CD4-positive, alpha-beta T cell treated with Interleukin-4 for 4 hours (primary cell): ENCODE measurements at places on chromosomes 4 and X.

- DNase-seq, result no peak
Measured at GRCh38 chr4:52959541-52959940, 97.4 kb downstream of the RASL11B start.

GRCh38 chr4:168360271-168360670, 41.7 kb upstream of the DDX60 start:
- DNase-seq, result no peak

- peak; percentile 19 for DNase-seq
Measured at GRCh38 chr4:4386736-4387392, at the start of gene NSG1. Gene NSG1, plus strand, starts transcription at chr4:4387102. Its CDS starts 528 bp downstream, at chr4:4387630.

- no peak for DNase-seq
Measured at GRCh38 chr4:85166318-85166717, 199.8 kb upstream of the WDFY3 start.

DNA sequence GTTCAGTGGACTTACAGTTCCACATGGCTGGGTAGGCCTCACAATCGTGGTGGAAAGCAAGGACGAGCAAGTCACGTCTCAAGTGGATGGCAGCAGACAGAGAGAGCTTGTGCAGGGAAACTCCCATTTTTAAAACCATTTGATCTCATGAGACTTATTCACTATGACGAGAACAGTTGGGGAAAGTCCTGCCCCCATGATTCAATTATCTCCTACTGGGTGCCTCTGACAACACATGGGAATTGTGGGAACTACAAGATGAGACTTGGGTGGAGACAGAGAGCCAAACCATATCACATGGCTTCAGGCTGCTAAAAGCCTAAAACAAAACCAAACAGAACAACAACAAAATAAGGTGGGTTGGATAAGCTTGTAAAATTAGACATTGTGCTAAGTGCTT, 194.4 kb upstream of the CPEB2 start:
- no peak for DNase-seq

DNA sequence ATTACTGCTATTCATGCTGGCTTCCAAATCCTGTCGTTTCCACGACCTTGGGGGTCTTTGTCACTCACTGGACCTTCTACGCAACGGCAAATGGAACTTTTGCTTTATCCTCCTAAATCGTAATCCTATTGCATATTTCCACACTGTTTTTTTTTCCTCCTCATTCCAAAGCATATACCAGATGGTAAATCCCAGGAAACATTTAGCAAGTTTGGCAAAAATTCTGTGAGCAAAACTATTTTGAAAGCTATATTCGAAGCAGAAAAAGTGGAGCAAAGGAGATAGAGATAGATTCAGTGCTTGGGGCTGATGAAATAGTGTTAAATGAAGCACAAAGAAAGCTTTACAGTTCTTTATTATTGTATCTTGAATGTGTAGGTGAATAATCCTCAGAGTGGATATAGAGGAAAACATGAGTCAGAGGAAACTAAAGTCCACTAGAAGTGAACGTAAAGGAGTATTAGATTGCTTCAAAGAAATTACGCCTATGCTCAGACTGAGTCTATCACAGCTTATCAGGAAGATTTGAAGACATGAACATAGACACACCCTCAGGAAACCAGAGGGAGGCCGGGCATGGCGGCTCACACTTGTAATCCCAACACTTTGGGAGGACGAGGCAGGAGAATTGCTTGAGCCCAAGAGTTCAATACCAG, 50.2 kb upstream of the FAM9A start:
- no peak for DNase-seq

DNA sequence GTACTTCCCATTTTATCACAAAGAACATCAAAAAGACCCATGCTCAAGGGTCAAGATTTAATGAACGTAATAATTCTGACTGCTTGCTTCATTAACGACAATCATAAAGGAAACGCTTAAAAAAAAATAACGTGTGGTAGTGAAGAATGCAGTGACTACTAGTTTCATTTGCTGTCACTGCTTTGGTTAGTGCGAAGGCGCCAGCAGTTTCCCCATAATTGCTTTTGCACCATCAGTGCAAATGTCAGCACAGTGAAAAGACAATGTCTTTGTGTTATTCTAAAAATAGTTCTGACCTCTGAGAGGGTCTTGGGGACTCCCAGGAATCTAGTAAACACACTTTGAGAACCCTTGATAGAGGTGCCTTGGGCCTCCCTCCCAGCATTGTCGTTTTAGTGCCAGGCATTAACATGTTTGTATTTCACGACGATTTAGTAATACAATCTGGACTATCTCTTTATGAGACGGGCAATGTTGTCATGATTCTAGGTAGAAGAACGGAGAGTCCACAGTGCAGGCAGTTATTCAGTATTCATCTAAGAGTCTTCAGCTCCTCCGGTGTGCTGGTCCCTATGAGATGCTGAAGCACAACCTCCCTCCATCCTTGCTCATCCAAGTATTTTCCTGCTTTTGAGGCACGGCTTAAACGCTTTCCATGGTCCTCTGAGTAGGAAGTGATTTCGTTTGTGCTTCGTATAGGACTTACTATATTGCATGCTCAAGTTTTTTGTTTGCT, 71.0 kb downstream of the AFF1 start:
- DNase-seq, result peak; percentile 51

GRCh38 chrX:119887721-119888425, 7.8 kb upstream of the AKAP14 start:
- peak; percentile 52 for DNase-seq

GRCh38 chr4:166044871-166045270, 171.8 kb downstream of the TLL1 start:
- no peak for DNase-seq

GRCh38 chrX:55759478-55759877, 41.9 kb downstream of the RRAGB start:
- DNase-seq, result no peak

- DNase-seq, result no peak
Measured at GRCh38 chr4:2303686-2304320, 41.9 kb upstream of the MXD4 start.

- DNase-seq, result no peak
Measured at GRCh38 chrX:64206556-64207162, 1.2 kb upstream of the AMER1 start.

GRCh38 chr4:71052716-71053115, 59.3 kb downstream of the DCK start:
- DNase-seq, result no peak

DNA sequence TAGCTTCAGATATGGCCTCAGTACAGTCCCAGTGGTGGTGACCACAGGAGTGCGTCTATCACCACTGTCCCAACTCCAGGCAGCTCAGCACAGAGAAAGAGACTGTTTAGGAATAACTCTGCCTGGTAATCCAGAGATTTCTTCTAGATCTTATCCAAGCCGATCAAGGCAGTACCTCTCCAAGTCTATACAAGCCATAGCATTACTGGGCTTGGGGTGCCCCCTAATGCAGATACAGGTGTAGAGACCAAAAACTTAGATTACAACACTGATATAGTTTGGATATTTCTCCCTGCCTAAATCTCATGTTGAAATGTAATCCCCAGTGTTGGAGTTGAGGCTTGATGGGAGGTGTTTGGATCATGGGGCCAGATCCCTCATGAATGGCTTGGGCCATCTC, 100.9 kb downstream of the PTCHD1 start:
- DNase-seq, result no peak

DNA sequence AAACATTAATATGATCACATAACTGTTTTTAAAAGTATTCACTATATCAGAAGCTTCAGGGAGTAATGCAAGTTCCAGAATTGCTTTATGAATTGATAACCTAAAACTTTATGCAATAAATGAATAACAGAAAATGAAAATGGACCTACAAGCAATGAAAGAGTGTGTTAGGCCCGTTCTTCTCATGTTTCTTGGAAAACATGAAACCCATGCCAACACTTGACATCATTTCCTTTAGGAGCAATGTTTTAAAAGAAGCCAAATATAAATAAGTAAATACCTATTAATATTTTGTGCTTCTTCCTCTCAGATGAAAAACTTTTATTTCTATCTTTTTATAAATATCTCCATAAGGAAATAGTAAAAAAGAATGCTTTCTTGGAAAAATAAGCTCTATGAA, 123.0 kb upstream of the GALNT7 start:
- no peak for DNase-seq

GRCh38 chr4:15398732-15399131, 29.1 kb upstream of the C1QTNF7 start:
- DNase-seq, result no peak

- DNase-seq, result peak; percentile 1
Measured at GRCh38 chrX:17632942-17633341, 104.4 kb upstream of the SCML1 start.

- no peak for DNase-seq
Measured at GRCh38 chrX:15906041-15906943, 51.7 kb upstream of the AP1S2 start.

- peak; percentile 4 for DNase-seq
Measured at GRCh38 chrX:134171661-134172587, 65.1 kb upstream of the CCDC160 start.

DNA sequence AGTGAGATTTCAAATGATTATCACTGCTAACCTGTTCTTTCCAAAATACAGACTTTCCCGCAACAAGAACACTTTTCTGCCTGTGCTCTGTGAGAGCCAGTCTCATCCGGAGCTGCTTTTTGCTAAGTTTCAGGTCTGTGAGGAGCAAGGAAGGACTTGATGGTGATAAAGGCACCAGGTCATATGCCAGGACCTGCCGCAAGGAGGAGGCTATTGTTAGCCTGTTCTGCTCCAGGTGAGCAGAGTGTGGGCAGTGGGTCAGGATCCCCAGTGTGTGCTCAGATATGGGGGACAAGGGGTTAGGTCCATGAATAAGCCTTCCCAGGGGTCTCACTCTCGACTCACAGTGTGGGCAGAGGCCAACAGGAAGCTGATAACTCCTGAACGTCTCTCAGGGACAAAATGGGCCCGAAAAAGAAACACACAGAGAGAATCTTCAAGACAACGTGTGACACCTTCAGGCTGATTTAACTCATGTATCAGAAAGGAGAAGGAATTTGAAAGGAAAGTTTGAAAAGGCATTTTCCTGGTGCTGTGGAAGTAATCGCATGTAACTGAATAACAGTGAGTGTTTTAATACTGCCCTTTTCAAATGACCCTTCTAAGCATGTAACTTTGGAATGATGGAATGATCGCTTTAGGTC, 57.7 kb upstream of the PDLIM3 start:
- DNase-seq, result no peak

DNA sequence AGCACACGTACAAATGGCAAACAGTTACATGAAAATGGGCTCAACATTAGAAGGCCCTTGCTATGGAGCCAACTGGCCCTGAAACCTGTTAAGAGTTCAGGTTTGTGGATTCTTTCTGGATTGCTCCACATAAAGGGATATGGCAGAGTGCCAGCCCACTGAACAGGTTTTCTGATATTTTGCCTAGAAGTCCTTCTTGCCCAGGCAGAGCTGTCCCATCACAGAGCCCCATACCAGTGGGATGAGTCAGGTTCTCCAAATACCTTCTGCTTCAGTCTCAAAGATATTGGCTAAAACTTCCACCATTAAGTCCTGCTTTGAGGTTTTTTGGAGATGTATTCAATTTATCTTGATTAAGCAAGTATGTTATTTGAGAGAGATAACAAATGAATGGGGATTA, 146.8 kb upstream of the IL1RAPL2 start:
- DNase-seq, result no peak

DNA sequence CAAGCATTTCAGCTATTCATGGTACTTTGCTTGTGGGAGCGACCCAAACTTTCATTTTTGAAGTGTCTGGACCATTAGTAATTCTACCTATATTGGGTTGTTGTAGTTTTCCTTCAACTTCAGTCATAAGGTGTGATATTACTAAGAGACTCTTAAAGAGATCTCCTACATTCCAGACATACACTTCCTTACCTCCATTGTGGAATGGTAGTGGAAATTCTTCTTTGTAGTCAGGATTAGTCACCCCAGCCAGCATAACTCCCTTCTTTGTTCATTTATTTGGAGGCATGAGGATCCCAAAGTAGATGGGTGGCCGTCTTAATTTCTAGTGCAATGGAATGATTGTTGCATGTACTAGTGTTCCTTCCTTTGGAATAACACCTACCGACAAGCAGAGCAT, 991.4 kb downstream of the ARAP2 start:
- no peak for DNase-seq

GRCh38 chr4:77100234-77100633, 24.4 kb upstream of the CCNI start:
- no peak for DNase-seq

GRCh38 chr4:108540536-108540935, 79.8 kb upstream of the RPL34 start:
- DNase-seq, result no peak

- DNase-seq, result no peak
Measured at GRCh38 chr4:186404562-186405134, 138.7 kb downstream of the F11 start.

GRCh38 chr4:181193131-181193930, 1049.9 kb upstream of the TENM3 start:
- no peak for DNase-seq

GRCh38 chrX:21905313-21905712, 35.2 kb upstream of the SMS start:
- no peak for DNase-seq

GRCh38 chr4:67939195-67939594, 24.1 kb downstream of the TMPRSS11A start:
- no peak for DNase-seq

- no peak for DNase-seq
Measured at GRCh38 chr4:7411896-7412553, 22.7 kb downstream of the PSAPL1 start.

- DNase-seq, result no peak
Measured at GRCh38 chr4:124803026-124803425, 90.5 kb upstream of the ANKRD50 start.

GRCh38 chr4:156606554-156607477, 364.8 kb downstream of the PDGFC start:
- DNase-seq, result no peak
